ENCODE measurements at places on chromosomes 2 and 18.

GRCh38 chr2:216478151-216478550 is 20.5 kb upstream of the RPL37A start:
- DNase-seq = no peak

- no peak for DNase-seq
These were observed 82.3 kb downstream of the NRXN1 start for GRCh38 chr2:50949450-50950193.

GRCh38 chr2:221268631-221269030 is 303.5 kb downstream of the EPHA4 start:
- DNase-seq = no peak

- DNase-seq = no peak
These were observed 64.9 kb downstream of the AFF3 start for GRCh38 chr2:100077456-100077855.

GRCh38 chr2:43553341-43553855 is 42.4 kb downstream of the THADA start:
- DNase-seq = no peak
